DMS153 (cell line): ENCODE measurements at places on chromosomes 7 and 10.

GRCh38 chr10:101857802-101858476 is 14.3 kb upstream of the KCNIP2 start:
- DNase-seq: no peak

DNA sequence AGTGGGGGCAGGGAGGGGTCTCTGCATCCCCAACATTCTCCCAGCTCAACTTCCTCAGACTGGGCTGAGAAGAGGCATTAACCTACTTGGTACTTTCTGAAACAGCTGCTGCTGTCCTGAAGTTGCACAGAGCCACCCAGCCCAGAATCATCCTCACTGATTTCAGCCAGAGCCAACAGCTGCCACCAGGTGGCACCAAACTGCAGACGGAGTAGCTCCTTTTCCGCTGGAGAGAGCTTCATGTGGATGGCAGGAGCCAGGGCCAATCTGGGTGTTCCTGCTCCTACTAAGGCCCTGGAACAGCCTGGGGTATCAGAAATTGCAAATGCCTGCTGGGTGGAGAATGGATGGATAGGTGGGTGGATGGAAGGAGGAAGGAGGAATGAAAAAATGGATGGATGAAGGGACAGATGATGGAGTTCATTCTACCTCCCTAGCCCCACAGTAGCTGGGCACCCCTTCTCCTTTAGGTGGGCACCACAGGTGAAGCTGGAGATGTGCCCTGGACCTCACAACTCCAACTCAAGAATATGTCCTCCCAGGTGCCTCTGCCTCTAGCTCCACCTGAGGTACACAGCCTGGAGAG is 11.8 kb upstream of the DRGX start:
- DNase-seq: peak; percentile 48

DNA sequence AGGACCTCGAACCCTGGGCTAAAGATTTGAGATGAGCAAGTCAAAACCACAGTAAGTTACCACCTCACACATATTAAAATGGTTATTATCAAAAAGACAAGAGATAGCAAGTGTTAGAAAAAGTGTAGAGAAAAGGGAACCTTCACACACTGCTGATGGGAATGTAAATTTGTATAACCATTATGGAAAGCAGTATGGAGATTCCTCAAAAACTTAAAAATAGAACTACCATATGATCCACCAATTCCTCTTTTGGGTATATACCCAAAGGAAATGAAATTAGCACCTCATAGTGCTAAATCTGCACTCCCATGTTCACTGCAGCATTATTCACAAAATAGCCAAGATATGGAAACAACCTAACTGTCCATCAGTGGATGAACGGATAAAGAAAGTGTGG is 20.8 kb upstream of the FRA10AC1 start:
- no peak for DNase-seq

DNA sequence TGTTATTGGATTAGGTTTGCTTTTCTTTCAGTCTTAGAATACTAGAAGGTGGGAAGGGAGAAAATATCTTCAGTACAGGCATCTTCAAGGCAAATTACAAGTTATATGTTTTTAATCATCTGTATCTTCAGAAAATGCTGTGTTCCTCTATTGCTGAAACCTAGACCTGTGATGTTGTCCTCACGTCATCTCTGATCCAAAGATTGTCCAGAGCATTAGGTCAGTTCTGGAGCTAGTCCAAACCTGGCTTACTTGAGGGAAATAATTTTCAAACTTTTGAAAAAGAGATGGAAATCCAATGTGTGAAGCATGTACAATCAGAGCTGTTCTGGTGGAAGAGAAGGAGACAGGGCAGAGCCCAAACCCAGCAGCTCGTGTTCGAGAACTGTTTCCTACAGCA is 217.3 kb downstream of the ZEB1 start:
- no peak for DNase-seq

- DNase-seq: no peak
Observed at GRCh38 chr10:125857185-125857760, 23.8 kb downstream of the DHX32 start.

- no peak for DNase-seq
Observed at GRCh38 chr10:3928569-3928968, 143.6 kb upstream of the KLF6 start.

- DNase-seq: peak; percentile 6
Observed at GRCh38 chr7:65239707-65240352, 133.8 kb upstream of the ZNF92 start.

GRCh38 chr7:129030440-129030839 is 24.5 kb downstream of the TNPO3 start:
- DNase-seq: no peak

DNA sequence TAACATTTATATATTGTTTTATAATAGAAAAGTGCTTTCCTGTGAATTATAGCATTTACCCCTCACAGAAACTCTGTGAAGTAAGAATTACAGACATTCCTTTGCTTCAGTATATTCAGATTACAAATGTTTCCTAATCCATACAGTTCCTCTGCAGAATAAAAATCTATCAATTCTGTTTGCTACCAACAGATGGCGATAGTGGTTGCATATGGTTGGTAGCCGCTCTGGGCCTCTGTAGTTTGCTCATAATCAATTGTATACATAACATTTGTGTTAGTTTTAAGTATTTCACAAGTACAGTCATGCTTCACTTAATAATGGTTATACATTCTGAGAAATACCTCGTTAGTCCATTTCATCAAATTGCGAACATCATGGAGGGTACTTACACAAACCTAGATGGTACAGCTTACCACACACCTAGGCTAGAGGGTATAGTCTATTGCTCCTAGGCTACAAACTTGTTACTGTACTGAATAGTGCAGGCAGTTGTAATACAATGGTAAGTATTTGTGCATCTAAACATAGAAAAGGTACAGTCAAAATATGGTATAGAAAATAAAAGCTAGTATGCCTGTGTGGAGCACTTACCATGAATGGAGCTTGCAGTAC is 94.4 kb upstream of the STEAP4 start:
- DNase-seq: no peak

DNA sequence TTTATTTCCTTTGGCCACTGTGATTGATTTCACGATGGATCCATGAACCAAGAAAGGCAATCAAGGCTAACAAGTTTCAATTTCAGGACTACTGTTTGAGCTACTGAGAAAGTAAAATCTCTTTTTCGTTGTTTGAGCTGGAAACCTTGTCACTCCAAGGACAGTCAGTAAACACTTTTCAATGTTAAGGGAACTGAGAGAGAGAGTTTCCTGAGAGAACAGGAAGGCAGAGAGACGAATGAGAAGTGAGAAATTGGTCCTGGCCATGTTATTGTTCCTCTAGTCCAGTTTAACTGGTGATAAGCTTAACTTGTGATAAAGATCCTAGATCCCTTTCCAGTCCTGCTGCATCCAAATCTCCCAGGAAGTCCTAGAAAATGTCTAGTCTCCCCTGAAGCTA is 909 bp upstream of the AKR1D1 start:
- DNase-seq: no peak

- no peak for DNase-seq
Observed at GRCh38 chr10:88164471-88164870, 301.0 kb downstream of the PTEN start.

DNA sequence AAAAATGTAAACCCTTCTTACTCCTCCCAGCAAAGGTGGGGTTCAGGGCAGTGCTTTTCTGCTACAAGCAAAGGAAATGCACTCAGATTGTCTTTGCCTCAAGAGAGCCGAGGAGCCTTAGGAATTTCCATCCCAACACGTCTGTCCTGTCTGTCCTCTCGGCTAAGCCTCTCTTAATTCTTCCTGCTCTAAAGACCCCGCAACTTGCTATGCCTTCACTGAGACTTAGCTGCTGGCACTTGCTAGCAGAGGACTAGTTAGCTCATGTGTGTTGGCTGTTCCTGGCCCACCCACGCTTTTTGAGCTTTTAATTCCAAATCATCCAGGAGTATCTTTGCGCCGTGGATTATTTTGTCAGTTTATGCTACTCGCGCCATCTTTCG is 481 bp upstream of the NPM3 start:
- no peak for DNase-seq

- no peak for DNase-seq
Observed at GRCh38 chr7:55191926-55192692, 173.0 kb upstream of the LANCL2 start.

DNA sequence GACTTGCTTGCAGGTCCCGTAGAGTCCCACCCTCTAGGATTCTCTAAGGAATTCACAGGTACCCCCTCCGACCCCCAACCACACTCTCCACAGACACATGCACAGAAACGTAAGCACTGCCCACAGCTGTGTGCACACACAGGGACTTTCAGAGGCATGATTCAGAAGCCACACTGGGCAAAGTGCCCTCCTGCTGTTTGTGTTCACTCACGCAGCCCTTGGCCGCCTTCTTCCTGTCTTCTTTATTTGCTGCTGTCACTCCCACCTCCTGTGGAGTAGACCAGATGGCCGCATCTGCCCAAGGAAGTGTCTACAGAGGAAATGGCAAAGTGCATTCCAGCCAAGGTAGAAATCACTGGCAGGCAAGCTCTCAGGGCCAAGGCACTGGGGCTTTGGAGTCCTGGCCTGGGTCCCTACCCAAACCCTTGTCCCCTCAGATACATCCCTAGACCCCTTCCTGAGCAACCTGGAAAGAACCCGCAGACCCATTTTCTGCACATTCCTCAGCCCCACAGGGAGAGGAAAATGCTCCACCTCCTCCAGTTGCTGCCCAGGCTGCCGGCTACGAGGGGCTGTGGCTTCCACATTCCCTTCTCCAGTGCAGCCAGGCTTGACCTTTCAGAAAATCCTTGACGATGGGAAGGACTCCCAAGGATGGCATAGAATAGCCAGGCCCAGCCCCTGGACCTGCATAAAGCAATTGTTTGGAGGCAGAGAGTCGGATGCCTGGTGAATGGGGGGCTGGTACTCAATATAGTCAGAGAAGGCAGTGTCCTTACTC is 21.6 kb upstream of the GIMAP8 start:
- peak; percentile 38 for DNase-seq

GRCh38 chr10:51288511-51288910 is 214.2 kb downstream of the PRKG1 start:
- DNase-seq: no peak

- DNase-seq: no peak
Observed at GRCh38 chr10:51691135-51691534, 8.3 kb downstream of the CSTF2T start.

DNA sequence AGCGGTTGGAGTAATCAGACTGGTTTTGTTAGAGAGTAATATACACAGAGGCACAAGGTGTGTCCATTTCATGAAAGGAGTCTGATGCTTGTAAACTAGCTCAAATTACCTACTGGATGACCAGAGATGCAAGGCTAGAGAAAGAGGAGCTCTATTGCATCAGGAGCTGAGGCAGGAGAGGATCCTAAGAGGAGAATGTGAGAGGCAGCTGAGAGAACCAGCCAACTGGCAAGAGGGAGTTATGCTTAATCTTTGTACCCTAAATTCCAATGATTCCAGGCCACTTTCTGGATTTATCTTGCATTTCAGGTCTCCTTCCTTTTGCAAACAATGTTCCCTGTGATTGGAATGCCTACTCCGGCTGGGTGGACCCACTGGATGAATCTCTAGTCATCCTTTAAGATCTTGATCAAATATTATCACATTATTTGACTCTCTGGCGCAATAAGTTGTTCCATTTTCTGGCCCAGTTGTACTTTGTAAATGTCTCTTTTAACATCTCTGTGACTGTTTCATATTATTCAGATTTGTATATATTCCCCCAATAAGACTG is 57.5 kb upstream of the PTPN12 start:
- peak; percentile 75 for DNase-seq

DNA sequence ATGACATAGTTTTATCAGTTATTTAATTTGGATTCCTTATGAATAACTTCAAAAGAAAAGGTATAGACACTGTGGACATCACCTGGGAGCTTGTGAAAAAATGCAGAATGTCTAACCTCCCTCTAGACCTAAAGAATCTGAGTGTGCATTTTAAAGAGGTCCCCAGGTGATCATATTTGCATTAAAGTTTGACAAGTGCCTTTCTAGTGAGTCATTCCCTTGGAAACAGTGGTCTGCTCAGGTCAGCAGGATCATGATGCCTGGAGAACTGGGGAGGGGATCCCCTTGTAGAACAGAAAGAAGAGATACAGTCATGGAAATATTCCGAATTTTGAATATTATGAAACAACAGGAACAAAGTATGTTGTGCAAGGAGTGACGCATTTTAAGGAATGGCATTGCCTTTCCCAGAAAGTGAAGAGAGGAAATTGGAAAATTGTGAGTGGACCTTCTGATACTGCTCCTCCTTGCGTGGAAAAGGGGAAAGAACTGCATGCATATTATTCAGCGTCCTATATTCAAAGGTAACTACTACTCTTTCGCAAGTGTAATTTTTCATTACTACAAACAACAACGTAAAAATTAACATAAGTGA is 4.6 kb downstream of the STEAP2 start:
- no peak for DNase-seq

GRCh38 chr10:123796736-123797135 is 94.9 kb downstream of the CPXM2 start:
- no peak for DNase-seq

- DNase-seq: no peak
Observed at GRCh38 chr10:17066807-17067206, 62.8 kb downstream of the CUBN start.

GRCh38 chr7:123966936-123967335 is 41.9 kb downstream of the SPAM1 start:
- DNase-seq: no peak

DNA sequence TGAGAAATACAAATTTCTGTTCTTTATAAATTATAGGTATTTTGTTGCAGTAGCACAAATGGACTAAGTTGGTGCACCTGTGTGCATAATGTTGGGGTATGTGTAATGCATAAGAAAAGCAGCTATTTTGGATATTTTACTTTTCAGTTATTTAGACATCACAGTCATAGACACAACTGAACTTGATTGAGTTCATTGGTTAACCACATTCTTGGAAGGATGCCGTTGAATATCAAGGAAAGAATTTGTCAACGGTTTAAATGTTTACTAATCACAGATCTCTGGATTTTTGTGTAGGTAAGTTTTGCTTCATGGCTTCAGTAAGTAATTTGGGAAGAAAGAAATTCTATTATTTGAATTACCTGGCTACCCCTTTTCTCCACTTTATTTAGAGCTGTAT is 4.1 kb downstream of the OTUD1 start:
- DNase-seq: no peak

DNA sequence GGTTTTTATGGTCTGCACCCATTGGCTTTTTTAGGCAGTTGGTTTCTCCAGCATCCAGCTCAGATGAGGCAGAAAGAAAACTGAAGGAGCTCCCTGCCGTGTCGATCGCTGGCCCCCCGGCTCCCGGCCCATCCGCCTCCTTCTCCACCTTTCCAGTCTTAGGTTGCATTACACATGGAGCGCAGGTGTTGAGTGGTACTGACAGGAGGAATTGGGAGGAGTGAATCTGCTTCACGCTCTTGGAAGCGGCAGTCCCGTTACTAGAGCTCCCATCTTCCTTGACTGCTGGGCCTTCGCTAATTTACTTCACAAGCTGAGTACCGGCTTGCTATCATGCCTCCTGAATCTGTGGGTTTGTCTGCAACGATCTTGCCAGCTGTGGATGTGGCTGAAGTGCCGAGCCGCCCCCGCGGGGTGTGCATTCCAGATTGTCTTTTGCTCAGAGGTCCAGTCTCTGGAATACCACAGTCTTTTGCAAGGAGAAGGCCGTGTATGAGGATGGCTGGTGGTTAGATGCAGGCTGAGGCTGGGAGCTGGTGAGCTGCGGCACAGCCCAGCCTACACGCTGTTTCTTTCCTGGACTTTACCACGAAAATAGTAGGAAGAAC is 17.1 kb downstream of the IQCE start:
- no peak for DNase-seq
